CD4-positive, alpha-beta memory T cell (primary cell): ENCODE measurements at places on chromosomes 12 and 14. TPM values are rescaled to one million over a fixed set of nuclear protein-coding genes. Genes with fewer than 3 reads are reported as not detected.
A peak's percentile ranks its signal among the peaks of the same experiment; 100 is the strongest.

Gene SLC5A8
- total RNA-seq, result not detected

- DNase-seq, result peak; percentile 40
Observed at GRCh38 chr12:108691175-108691997, 39.9 kb downstream of the CORO1C start.

Gene BCL11B
- total RNA-seq, result 163 TPM

- no peak for DNase-seq
Observed at GRCh38 chr12:104680070-104680469, 223.3 kb downstream of the CHST11 start.

Gene TMPRSS12
- not detected for total RNA-seq

GRCh38 chr12:44930972-44931600, 55.0 kb upstream of the NELL2 start:
- DNase-seq, result peak; percentile 68

GRCh38 chr12:77239617-77240016, 174.2 kb upstream of the E2F7 start:
- DNase-seq, result no peak

DNA sequence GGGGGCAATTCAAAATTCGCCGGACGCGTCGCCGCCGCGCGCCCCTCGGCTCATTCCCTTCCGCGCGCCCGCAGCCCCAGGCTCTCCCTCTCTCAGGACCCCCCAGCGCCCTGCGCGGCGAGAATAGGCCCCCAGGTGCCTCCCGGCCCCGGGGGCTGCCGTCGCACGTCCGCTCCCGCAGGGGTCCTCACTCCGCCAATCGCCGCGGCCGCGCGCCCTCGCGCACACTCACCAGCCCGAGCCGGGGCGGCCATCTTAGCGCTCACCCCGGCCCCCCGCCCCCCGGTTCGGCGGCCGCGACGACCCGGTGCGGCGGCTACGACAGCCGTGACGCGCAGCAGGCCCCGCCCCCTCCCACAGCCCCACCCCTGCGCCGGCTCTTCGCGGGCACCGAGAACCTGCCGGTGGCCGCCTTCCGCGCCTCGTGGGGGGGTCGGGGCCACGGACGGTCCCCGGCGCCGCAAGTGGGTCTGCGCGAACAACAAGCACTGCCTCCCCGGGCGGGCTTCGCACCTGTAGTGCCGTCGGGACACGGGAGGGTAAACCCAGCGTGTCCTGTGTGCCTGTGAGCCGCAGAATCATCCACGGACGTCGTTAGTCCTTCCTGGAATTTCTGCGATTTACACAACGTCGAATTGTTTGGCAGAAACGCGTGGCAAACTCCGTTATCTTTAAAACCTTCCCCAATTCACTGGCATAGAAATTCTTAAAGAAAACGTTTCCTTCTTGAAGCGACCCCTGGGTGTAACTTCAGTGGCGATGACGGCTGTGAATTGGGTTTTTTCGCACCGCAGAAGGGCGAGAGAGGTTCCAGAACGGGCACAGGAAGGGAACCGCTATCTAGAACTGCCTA, 2.5 kb downstream of the USP44 start:
- DNase-seq, result peak; percentile 68

DNA sequence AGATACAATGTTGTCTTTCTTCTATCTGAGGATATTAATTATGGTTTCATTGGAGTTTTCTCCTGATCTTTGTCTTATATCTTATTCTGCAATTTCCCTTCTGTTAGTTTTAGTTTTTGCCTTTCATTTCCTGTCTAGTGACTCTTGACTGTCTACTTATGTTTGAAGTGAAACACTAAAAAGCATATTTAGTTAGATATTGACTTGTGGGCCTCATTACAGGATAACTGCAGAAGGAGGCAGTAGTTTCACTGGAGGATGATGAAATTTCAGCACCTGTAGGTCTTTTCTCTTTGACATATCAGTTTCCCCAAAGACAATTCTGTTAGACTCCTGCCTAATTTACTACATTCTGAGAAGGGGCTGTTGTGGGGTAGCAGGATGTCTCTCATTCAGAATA, 97.5 kb upstream of the NEDD1 start:
- DNase-seq, result no peak

DNA sequence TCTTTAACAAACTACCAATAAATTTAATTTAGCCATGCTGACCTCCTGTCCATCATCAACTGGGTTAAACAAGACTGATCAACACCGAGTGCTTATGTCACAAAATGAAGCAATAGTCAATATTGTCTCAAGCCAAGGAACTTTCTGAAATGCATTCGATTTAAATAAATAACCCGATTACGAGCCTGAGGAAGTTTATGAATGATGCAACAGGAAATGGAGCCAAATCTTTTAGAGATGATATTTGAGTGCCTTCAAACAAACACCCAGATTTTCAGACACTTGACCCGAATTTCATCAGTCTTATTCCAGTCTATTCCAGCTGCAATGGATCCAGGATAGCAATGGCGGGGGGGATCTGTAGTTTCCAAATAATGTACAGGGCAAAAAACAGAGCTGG, 27.9 kb downstream of the FAR2 start:
- no peak for DNase-seq

Gene ARPC3
- total RNA-seq, result 191 TPM

- no peak for DNase-seq
Observed at GRCh38 chr14:79730953-79731352, 480.4 kb downstream of the DIO2 start.

- DNase-seq, result no peak
Observed at GRCh38 chr12:19964549-19964948, 403.8 kb upstream of the PDE3A start.

Gene SLC7A7
- total RNA-seq, result 0.70 TPM

Gene ALG10
- total RNA-seq, result 22.5 TPM
